ENCODE measurements at places on chromosomes 1 and 21.

GRCh38 chr1:14740016-14740415 is 141.5 kb downstream of the KAZN start:
- DNase-seq, result no peak

GRCh38 chr1:93004566-93005251 is 43.4 kb upstream of the DIPK1A start:
- no peak for DNase-seq

GRCh38 chr1:101182627-101183387 is 54.0 kb upstream of the S1PR1 start:
- no peak for DNase-seq

GRCh38 chr1:52947490-52947889 is 20.4 kb downstream of the SCP2 start:
- DNase-seq, result no peak

- no peak for DNase-seq
Measured at GRCh38 chr1:78355656-78356055, 135.1 kb upstream of the PTGFR start.
